ENCODE measurements at places on chromosomes 2 and 18. TPM values are rescaled to one million over a fixed set of nuclear protein-coding genes. Genes with fewer than 3 reads are reported as not detected.

GRCh38 chr2:8388781-8389180 lies 293.1 kb upstream of the ID2 start:
- DNase-seq = no peak

- no peak for DNase-seq
Measured at GRCh38 chr2:16093639-16094529, 153.5 kb downstream of the MYCN start.

- DNase-seq = no peak
Measured at GRCh38 chr2:130389358-130389757, 33.5 kb downstream of the PTPN18 start.

Gene DSG1
- not detected for total RNA-seq

Gene NEU4
- 0.82 TPM for total RNA-seq

DNA sequence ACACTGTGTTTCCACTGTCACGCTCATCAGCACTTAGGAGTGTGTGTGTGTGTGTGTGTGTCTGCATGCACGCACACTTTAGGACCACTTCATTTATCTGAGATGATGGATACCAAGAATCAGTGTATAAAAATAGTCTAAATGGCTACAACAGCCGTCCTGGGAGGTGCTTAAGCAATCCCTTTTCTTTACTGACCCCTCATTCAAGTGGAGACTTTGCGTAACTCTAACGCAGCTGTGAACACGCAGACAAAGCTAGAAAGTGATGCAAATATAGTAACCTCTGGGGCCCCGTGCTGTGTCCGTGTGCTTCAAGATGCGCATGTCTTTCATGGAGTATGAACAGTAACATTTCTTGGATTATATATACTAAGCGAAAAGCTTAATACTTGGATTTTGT lies 40.4 kb upstream of the RBM44 start:
- DNase-seq = no peak

Gene CFAP221
- total RNA-seq = 0.71 TPM

Gene ANKRD12
- total RNA-seq = 40.9 TPM

GRCh38 chr2:105494683-105495425 lies 96.0 kb upstream of the FHL2 start:
- DNase-seq = no peak

- DNase-seq = no peak
Measured at GRCh38 chr2:8343031-8343430, 338.8 kb upstream of the ID2 start.

- no peak for DNase-seq
Measured at GRCh38 chr2:10305715-10306114, 3.0 kb downstream of the HPCAL1 start.

DNA sequence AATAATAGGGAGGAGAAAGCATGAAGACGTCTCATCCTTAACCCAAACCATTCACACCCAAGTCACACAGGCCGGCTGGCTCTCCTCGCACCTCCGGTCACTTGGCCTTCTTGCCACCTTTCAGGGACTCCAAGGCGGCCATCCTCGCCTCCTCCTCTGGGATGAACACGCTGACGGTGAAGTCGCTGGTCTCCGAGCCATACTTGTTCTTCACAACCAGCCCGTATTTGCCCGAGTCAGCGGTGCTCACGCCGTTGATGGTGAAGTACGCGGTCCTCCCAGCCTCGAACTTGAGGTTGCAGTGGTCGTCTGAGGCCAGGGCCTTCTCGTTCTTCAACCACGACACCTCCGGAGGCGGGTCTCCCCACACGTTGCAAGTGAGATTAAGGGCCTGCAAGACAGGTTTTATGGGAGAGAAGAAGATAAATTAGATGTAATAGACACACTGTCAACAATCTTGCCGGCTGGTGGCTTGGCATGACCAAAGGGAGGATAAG lies 54.3 kb upstream of the LPIN2 start:
- no peak for DNase-seq
